Pons (tissue), 1 donor: ENCODE measurements at places on chromosomes 2 and 18.

DNA sequence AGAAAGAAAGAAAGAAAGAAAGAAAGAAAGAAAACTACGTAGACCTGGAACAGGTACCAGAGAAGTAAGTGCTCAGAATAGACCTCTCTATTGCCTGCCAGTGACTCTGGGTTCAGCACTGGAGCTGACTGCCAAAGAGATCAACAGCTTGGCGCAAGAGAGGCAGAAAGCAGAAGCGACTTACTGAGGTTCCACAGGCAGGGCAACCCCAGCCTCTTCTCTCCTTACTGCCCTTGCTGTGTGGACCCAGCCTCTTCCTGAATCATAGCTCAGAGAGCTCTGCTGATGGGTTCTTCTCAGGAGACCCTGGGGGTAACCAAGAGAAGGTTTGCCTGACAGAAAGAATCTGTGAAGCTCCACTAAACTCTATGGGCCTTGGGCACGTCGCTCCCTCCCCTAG is 7.1 kb downstream of the CAPN13 start:
- DNase-seq: no peak

DNA sequence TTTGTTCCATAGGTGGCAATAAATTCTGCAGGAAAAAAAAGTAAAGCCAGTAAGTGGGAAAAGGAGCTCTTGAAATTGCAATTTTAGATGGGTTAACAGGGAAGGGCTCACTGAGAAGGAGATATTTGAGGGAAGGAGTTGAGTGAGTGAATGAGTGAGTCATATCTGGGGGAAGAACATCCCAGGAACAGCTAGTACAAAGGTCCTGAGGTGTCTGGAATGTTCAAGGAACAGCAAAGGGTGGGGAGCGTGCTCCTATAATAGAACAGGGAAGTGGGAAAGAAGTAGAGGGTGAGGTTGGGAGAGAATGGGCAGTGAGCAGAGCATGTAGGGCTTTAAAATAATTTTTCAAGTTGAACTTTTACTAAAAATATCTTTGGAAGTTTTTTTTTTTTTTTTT is 68.0 kb upstream of the PSME4 start:
- no peak for DNase-seq

GRCh38 chr2:101752716-101753616 is 55.5 kb downstream of the MAP4K4 start:
- DNase-seq: peak; percentile 98

- no peak for DNase-seq
Observed at GRCh38 chr2:74871414-74871813, 37.5 kb downstream of the HK2 start.

- DNase-seq: no peak
Observed at GRCh38 chr2:224109751-224110150, 70.7 kb upstream of the SERPINE2 start.

DNA sequence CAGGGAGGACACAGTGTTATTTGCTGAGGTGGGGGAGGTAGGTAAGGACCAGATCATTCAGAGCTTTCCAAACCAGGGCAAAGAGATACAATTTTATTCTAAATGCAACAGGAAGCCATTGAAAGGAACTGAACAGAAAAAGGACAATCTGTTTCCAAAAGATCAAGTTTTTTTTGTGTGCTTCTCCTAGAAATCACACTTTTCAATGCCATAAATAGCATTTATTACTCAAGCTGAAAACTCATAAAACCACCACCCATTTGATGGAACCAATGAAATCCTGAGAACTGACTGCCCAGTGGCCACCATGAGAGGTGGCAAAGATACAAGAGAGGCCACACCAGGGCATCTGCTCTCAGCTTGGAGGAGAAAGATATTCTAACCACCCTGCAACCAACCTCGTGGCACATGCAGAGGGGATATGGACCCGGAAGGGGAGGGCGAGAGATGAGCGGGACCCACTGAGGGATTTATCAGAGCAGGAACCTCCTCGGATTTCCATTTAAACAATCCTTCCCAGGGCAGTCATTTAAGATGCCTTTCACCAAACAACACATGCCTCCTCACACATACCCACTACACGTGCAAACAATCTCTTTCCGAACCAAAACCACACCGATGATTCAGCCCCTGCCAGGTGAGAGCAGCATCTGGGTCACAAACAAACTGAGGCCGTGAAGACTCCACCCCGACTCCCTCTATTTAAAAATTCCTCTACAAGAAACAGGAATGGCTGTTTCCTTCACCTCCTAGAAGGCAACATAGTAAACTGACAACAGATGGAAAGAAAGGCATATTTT is 8.8 kb downstream of the CYB5A start:
- no peak for DNase-seq

DNA sequence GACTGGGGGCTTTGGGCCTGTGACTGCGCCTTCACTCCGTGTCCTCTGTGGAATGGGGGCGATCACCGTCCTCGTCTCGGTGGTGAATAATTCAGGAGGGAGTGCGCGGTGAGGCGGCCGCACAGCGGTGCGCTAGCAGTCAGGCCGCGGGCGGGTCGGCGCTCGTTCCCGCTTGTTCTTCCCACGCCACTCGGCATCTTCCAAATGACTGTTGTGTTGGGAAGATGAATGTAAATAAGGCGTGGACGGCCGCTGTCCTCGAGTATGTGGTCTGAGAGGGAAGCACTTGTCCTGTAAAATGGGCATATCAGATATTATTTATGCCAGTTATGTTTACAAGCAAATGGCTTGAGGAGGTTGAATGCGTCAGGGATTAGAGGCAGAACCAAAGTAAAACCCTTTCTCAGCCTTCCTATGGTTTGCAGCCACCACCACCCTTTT is 608 bp upstream of the VPS4B start:
- DNase-seq: no peak

GRCh38 chr2:85318222-85319074 is 9.3 kb downstream of the TGOLN2 start:
- DNase-seq: peak; percentile 21

DNA sequence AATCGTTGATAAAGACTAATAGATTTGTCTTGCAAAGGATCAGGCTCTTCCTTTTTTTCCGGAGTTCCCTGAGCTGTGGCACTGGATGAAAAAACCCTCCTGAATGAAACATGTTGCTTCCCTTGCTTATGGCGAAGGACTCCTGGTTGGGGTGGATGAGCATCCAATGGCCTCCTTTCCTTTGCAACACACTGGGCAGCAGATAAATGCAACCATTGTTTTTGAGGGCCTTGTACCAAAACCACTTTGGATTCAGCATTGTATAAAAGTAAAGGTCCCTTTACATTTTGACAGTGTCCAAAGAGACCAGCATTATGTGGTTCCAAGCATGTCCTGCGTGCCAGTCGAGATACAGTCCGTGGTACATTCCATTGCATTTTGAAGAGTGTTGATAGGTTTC is 44.7 kb downstream of the FAM210A start:
- DNase-seq: peak; percentile 82

DNA sequence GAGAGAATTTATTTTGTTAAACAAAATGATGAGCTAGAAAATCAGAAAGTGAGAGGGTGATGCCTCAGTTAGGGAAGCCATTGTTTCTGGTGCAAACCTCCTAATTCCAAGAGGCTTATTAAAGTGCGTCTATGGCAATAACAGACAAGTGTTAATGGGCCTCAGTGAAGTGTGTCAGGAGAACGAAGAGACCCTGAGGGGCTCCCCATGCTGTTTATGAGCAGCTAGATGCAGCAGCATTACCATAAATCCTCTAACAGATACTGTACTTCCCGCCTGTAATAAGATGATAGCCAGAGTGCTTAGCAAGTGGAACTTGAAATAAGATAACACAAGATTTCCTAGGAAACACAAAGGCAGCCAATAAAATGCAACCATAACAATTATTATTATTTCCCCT is 157.4 kb downstream of the MYT1L start:
- no peak for DNase-seq

DNA sequence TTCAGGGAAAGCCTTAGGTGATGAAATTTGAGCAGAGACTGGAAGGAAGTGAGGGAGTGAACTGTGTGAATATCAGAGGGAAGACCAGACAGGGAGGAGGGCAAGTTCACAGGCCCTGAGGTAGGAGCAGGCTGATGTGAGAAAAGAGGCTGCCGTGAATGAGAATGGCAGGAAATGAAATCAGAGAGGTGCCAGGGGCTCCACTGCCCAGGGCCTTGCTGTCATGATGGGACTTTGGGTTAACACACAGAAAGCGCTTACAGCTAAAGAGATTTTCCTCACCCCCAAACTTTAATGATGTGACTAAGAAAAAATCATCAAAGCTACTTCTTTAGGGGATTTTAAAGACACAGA is 53.8 kb downstream of the MARCHF4 start:
- no peak for DNase-seq

DNA sequence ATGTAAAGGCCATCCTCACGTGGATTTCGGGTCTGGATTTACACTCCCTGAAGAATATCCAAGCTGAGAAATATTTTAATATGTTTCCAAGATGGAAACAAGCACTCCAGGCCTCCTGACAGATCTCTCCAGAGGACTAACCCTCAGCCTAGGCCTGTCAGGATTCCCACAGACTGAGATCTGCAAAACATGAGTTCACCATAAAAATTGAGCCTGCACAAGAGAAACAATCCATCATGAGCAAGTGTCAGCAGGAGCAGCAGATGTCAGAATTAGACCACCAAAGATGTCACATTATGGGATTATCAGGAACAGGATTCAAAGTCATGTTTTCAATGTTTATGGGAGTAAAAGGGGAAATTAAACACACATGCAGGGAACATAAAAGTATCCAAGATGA is 191.3 kb downstream of the TFCP2L1 start:
- no peak for DNase-seq

GRCh38 chr2:138846216-138846821 is 66.1 kb upstream of the NXPH2 start:
- DNase-seq: no peak

DNA sequence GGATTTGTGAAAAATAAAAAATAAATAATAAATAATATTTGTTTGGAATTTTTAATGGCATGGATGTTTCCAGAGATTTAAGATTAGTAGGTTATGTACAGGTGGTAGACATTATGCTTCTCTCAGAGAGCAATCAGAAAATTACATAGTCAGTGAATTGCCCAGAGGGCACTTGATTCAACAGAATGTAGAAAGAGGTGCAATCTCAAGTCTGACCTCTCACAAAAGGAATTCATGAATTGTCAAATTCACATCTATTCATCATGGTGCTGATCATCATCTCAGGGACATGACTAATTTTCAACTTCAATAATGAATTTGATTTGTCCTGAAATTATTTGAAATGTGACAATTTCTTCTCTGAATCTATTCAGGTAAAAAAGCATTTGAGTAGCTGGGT is 172.5 kb downstream of the PDE11A start:
- DNase-seq: no peak
